Stimulated activated CD4-positive, alpha-beta T cell treated with anti-CD3 and anti-CD28 coated beads, Interleukin-12 subunit alpha, Interleukin-12 subunit beta, amount 100 ng/mL, for 24 hours (primary cell): ENCODE measurements at places on chromosomes 3 and 15.

DNA sequence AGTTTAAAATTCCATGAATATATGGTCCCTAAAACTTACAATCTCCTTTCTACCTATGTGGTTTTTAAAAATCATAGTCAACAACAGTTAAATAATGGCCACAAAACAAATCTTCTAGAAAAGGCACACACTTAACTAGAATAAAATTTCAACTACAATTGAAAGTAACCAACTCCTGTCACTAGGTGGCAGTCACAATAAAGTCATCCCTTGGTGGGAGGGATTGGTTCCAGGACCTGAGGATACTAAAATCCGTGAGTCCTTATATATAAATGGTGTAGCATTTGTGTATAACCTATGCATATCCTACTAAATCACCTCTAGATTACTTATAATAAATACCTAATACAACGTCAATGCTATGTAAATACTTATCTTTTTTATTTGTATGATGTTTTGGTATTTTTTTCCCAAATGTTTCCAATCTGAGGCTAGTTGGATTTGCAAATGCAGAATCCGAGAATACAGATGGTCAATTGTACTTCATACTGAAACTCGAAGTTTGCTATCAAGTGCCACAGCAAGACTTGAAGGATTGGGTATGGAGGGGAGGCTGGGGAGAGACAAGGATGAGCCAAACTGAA, 172.6 kb downstream of the FMN1 start:
- DNase-seq: no peak

- DNase-seq: no peak
Observed at GRCh38 chr15:85493260-85493659, 112.9 kb downstream of the AKAP13 start.

GRCh38 chr15:90650117-90650955, 66.8 kb upstream of the BLM start:
- no peak for DNase-seq

GRCh38 chr3:39485547-39485946, 18.1 kb downstream of the MOBP start:
- no peak for DNase-seq

DNA sequence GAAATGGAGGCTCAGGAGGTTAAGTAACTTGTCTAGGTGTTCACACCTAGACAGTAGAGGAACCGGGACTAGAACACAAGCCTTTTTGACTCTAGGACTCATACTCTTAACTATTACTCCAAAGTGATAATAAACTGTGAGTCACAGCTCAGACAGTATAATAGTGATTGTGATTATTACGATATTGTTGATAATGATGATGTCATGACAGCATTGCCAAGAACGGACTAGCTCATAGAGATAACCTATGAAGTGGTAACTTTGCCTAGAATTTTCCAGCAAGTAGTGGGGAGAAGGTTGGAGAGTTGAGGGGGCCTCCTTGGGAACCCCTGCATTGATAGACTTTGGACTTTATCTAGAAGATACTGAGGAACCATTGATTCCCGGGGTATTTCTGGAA, 34.0 kb downstream of the STARD5 start:
- DNase-seq: no peak

DNA sequence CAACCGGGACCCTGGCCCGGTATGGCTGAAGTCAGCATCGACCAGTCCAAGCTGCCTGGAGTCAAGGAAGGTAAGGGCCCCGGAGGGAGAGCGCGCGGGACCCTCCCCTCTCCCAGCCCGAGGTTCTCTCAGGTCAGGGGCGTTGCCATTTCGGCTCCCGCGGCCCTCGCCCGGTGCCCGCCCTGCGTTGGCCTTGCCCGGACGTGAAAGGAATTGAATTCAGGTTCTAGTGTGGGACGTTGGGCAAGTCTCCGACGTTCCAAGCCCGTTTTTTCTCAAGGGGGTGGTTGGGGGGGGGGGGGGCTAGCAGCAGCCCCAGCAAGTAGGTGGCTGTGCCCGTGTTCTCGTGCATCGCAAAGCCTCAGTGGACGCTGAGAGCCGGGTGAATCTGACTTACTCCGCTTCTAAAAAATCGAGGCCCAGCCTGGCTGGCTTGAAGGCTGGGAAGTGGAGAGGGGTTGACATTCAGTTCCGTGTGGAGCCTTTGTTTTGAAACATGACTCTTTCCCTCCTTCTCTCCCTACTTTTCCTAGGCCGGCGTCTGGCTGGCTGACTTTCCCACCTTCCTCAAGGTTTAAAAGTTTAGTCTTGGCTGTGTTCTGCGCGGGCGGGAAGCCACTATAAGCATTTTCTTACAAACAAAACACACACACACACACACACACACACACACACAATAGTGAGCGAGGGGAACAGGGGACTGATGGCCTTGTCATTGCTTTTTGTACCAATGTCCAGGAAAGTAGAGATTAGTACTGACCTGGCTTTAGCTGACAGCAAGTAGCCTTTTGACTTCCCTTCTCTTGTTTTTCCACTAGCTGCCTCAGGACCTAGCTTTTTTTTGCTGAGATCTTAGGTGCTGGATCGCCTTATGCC, at the start of gene UTS2B:
Gene UTS2B, minus strand, starts transcription at position 873 of the 876 bp plus-strand sequence. CDS start 48,337 bp downstream, outside the sequence.
- no peak for DNase-seq

DNA sequence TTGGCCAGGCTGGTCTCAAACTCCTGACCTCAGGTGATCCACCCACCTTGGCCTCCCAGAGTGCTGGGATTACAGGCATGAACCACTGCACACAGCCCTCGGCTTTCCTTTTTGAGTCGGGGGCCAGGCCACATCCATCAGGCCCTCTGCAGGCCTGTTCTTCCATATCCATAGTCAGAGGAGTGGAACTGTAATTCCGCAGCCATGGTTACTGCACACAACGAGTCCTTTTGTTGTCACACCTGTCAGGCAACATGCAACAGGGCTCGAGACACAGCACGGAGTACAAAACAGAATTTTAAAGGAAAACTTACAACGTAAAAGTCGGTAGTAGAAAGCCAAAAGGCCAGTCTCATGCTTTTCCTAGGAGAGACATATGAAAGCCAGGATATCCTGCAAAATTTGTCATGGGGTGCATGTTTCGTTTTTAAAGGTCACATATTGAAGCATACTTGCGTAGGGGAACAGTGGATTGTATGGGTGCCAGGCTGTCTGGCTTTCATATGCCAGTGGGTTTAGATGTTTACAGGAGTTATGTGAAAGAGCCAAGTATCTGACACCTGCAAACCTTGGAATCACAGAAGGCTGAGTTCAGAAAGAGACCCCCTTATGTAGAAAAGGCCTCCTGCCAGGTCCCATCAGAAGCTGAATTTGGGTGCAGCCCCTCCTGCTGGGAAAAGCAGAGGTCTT, 63.2 kb upstream of the LPP start:
- DNase-seq: no peak

GRCh38 chr3:172102123-172102882, 62.9 kb downstream of the FNDC3B start:
- DNase-seq: no peak

GRCh38 chr3:60810881-60811280, 440.4 kb downstream of the FHIT start:
- DNase-seq: no peak

DNA sequence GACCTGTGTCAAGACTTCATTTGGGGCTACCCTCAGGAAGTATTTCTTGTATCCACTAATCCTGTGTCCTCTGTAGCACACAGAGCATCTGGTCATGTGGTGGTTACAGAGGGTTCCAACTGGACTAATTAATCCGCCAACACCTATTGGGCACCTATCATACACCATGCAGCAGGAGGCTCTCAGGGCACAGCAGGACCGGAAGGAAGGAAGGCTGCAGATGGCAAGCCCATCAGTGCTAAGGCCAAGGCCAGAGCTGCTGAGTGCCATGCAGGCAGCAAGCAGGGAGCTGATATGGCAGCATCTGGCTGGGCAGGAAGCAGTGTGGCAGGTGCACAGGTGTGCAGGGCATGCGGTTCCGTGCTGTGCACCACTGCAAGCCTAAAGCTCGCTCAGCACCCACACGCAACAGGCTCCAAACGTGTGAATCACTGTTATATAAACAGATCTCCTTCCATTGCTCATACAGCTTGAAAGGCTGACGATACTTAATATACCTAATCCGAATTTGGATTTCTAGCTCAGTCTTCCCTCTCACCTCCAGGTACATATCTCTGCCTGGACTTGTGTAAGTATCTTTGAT, 64.4 kb upstream of the SNRPA1 start:
- DNase-seq: no peak

GRCh38 chr15:70488002-70488605, 275.3 kb downstream of the UACA start:
- DNase-seq: no peak

DNA sequence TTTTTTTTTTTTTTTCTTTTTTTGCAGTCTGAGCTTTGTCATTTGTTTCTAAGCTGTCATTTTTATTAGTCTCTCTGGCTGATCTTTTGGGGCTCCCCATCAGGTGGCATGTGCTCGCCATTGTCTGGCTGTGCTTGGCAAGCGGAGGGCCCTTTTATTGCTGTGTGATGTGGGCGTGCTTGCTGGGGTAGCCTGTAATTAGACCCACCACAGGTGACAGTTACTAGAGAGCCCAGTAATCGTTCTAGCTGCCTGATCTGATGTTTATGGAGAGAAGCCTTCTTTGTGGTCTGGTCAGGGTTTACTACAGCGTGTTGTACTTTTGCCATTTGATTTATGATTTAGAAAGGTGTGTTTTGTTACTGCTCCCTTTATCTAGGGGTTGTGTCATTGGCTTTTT, 179.9 kb downstream of the MCTP2 start:
- no peak for DNase-seq

DNA sequence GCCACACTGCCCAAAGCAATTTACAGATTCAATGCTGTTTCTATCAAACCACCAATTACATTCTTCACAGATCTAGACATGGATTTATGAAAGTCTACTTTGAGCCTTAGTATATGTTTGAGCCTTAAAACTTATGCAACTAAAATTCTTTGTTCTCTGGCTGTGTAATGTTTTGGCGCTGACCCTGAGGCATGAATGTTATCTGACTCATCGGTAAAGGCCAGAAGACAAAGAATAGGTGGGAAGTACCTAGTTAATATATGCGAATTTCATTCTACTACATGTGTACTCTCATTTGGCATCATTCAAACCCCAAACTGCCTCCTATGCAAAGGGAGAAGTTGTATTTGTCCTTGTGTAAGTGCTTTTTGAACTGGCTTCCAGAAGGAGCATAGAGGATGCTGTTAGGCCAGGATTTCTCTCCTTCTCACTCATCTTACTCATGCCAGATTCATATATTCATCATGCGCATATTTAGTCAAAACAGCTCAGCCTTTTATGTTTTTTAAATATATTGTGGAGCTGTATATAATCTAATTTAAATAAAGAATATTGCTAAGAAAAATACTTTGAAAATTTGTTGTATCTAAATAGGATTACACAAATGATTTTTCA, 204.2 kb downstream of the NFKBIZ start:
- no peak for DNase-seq

DNA sequence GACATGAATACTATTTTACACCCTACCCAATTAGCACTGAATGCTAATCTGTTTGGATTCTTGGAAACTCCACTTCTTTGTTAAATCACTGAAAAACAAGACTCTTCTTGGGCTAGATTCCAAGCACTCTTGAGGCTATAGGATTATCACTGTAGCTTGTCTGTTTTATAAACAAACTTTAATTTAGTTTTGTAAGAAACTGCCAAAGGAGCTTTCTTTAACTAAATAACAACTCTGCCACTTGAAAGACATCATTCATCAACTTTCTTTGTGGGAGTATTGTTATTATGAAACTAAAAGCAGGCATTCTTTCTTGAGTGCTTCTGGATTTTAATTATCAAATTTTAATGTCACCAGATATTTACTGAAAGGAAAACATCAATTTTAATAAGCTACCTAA, 24.1 kb downstream of the CBLB start:
- no peak for DNase-seq

- DNase-seq: no peak
Observed at GRCh38 chr15:64695561-64695992, 79.8 kb downstream of the RBPMS2 start.

- no peak for DNase-seq
Observed at GRCh38 chr3:99250821-99251355, 349.4 kb upstream of the DCBLD2 start.

DNA sequence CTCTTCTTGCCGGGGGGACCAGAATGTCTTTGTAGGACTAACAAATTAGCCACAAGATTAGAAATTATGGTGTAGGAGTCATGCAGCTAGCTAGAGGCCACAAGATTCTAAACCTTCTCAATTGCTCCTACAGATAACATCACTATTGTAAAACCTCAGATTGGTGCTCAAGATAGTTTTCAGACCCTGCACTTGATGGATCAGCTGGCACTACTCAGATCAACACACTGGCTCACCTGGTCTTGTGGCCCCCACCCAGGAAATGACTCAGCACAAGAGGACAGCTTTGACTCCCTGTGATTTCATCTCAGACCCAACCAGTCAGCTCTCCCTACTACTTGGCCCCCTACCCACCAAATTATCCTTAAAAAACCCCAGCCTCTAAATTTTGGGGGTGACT, 124.1 kb upstream of the RASGRP1 start:
- DNase-seq: peak; percentile 52

DNA sequence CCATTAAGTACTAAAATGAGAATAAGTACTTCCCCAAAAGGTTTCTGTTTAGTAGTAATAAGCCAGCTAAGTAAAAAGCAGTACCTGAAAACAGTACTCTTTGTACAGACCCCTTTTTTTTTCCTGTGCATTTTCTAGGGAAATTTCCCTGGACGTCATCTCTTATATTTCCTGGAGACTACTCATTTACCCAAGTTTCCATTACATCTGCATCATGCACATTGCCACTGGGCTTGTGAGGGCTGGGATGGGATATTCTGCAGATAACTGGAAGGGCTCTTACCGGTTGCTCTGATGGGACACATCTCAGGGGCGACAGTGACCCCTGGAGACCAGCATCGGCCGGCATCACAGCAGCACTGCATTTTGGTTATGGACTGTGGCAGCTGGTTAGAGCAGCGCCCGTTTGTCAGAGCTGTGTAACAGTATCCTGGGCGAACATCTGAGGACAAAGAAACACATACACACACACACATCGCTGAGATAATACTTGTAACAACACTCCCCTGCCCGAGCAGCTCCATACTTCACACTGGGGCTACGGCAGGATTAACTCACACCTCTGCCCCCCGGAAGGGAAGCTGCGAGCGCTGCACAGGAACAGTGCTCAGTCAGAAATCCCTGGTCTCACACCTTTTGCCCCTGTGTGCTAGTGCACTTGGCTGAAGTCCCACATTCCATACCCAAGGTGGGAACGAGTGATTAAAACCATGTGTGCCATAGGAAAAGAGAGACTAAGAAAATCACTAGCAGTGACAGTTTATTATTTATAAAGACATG, 124.9 kb downstream of the FBN1 start:
- no peak for DNase-seq
